ENCODE measurements at places on chromosomes 12 and 14. TPM values are rescaled to one million over a fixed set of nuclear protein-coding genes. Genes with fewer than 3 reads are reported as not detected.

DNA sequence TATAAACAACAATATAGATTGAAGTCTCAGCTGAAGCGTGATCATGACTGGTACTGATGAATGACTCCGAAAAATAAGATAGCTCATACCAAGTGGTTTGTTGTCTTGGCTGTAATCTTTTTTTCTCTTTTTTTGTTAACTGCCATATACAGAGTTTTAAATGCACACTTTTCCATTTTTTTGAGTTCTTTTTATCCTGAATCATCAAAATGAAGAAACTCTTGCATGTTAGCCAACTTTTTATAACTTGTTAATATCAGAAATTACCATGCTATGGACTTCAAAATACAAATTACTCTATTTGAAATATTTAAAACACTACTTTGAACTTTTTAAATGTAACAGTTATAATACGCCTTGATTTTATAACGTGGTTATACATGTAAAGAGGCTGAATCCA, 10.1 kb upstream of the KCNMB4 start:
- no peaks in the 10 kb centered on the region for H3K27me3 ChIP-seq
- no peak for DNase-seq
- H3K36me3 ChIP-seq: peaks cover 18% of the 10 kb centered on the region
- no peaks in the 10 kb centered on the region for H3K4me1 ChIP-seq
- no peak overlapping the region for H3K4me3 ChIP-seq
- H3K27ac ChIP-seq: no peak overlapping the region

GRCh38 chr14:55568618-55569017, 11.4 kb upstream of the KTN1 start:
- H3K4me3 ChIP-seq: no peak overlapping the region
- no peak overlapping the region for H3K27ac ChIP-seq
- H3K27me3 ChIP-seq: no peaks in the 10 kb centered on the region
- no peaks in the 10 kb centered on the region for H3K4me1 ChIP-seq

GRCh38 chr12:57993030-57993429, 51.7 kb downstream of the ATP23 start:
- H3K4me1 ChIP-seq: no peaks in the 10 kb centered on the region
- no peak for DNase-seq
- H3K27ac ChIP-seq: no peak overlapping the region

- peaks cover 39% of the 10 kb centered on the region for H3K36me3 ChIP-seq
- H3K27ac ChIP-seq: peak overlapping the region; percentile 14
- H3K4me3 ChIP-seq: no peak overlapping the region
- DNase-seq: peak; percentile 85
- peaks cover 7% of the 10 kb centered on the region for H3K4me1 ChIP-seq
- H3K27me3 ChIP-seq: no peaks in the 10 kb centered on the region
Observed at GRCh38 chr12:124396544-124397398, 101.9 kb downstream of the RFLNA start.

GRCh38 chr12:69108037-69108436, 131.3 kb upstream of the CPSF6 start:
- no peak for DNase-seq
- H3K27ac ChIP-seq: no peak overlapping the region
- no peaks in the 10 kb centered on the region for H3K4me1 ChIP-seq
- H3K4me3 ChIP-seq: no peak overlapping the region
- no peaks in the 10 kb centered on the region for H3K27me3 ChIP-seq
- no peaks in the 10 kb centered on the region for H3K36me3 ChIP-seq

DNA sequence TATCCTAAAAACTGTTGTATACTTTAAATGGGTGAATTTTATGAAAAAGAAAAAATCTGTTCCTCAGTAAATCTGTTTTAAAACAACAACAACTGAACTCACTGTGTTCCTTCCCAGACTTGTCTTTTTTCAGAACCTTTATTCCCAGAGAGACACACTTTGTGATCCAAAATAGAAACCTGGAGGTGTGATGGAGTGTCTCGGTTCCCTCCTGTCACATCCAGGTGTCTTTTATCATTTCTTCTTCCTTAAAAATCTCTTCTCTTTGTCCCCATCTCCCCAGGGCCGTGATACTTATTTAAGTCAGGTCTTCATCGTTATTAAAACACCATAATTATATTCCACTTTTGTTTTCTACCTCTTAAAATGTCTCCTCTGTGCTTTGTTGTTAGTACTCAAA, 76.2 kb upstream of the EVL start:
- H3K27me3 ChIP-seq: no peaks in the 10 kb centered on the region
- H3K27ac ChIP-seq: no peak overlapping the region
- H3K4me1 ChIP-seq: no peaks in the 10 kb centered on the region
- no peak overlapping the region for H3K4me3 ChIP-seq

DNA sequence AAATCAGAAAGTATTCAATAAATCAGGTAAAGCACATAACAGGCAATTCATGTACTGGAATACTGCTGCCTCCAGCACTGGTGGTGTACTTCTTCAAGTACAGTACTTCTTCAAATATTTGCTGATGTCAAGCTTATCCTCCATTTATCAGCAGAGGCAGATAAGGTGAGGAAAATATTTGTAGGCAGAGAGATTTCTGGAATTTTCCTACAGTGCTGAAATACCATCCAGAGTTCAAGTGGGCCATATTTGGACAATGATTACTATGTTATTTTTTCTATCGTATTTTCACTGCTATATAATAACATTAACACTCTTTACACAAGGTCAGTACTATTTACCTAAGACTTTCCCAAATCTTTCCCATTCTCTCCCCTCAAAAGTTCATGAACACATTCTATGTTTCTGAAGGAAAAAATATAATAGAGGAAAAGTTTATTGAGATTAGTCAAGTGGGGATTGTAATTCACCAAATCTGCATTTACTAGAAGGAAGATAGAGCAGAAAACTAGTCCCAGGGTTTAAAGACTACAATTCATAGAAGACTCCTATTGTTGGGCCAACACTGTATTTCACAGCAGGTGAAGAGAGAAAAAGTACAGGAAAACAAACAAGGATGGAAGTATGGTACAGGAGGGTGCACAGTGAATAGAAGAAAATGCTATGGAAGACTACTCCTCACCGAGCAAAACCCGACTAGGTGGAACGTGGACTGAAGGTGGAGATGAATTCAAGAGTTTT, 141.1 kb downstream of the PAWR start:
- no peak overlapping the region for H3K4me3 ChIP-seq
- no peaks in the 10 kb centered on the region for H3K27me3 ChIP-seq
- H3K36me3 ChIP-seq: no peaks in the 10 kb centered on the region
- no peak overlapping the region for H3K27ac ChIP-seq
- DNase-seq: no peak

DNA sequence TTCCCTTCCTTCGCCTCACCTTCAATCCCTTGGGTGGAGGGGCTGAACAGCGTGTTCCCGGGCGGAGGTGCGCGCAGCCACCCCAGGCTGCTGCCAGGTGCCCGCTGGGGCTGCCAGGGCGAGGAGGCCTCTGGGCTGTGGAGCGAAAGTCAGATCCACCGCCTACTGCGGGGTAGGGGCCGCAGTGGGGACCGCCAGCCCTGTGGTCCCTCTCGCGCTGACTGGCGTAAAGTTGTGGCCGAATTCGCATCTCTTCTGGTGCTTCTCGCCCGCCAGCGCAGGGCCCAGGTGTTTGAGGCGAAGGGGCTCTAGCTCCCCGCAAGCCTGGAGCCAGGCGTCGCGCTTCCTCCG, 6.9 kb upstream of the HOXC4 start:
- no peaks in the 10 kb centered on the region for H3K4me1 ChIP-seq
- no peaks in the 10 kb centered on the region for H3K36me3 ChIP-seq
- no peaks in the 10 kb centered on the region for H3K27me3 ChIP-seq
- DNase-seq: no peak

GRCh38 chr12:120110550-120111501, 5.7 kb downstream of the RAB35 start:
- DNase-seq: no peak
- H3K4me1 ChIP-seq: peaks cover 40% of the 10 kb centered on the region
- H3K36me3 ChIP-seq: no peaks in the 10 kb centered on the region
- peak overlapping the region; percentile 39 for H3K27ac ChIP-seq

DNA sequence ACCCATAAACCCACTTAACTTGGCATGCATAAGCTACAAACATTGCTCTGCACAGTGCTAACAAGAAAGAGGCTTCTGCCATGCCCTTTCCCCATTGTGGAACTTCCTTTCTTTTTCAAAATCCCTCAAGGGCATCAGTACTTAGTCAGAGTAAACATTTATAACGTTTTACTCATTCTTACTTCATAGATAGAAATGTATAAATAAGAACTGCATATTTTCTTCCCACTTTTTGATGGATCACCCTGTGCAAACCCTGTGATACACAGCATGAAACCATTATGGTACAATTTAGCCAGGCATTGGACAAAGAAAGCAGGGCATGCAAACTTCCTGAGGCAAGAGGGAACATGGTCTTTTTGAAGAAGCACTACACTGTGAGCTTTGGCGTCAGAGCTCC, 113.8 kb upstream of the FOXG1 start:
- DNase-seq: no peak
- H3K4me1 ChIP-seq: no peaks in the 10 kb centered on the region
- no peak overlapping the region for H3K4me3 ChIP-seq
- no peak overlapping the region for H3K27ac ChIP-seq

DNA sequence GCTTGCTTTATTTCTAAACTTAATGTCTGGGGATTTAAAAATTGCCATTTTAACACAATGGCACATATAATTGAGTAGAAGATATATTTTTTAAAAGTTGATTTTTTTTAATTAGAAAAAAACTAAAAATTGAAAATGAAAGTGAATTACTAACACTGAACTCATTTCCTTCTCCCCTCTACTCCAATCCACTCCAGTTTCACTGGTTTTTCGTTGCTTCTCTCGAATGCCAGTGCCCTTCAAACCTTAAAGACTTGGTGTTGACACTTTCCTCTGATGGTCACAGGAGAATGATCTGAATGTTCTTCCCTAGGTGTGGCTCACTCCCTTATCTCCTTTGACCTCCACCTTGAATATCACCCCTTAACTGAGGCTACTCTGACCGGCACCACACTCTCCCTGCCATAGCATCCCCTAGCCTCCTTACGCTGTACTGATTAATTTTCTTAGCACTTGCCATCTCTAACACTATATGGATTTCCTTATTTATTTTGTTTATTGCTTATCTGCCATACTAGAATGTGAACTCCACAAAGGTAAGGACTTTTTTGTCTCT, 107.1 kb downstream of the LIN7A start:
- no peak overlapping the region for H3K4me3 ChIP-seq
- H3K27ac ChIP-seq: no peak overlapping the region
- DNase-seq: no peak
- H3K27me3 ChIP-seq: no peaks in the 10 kb centered on the region
- no peaks in the 10 kb centered on the region for H3K4me1 ChIP-seq

DNA sequence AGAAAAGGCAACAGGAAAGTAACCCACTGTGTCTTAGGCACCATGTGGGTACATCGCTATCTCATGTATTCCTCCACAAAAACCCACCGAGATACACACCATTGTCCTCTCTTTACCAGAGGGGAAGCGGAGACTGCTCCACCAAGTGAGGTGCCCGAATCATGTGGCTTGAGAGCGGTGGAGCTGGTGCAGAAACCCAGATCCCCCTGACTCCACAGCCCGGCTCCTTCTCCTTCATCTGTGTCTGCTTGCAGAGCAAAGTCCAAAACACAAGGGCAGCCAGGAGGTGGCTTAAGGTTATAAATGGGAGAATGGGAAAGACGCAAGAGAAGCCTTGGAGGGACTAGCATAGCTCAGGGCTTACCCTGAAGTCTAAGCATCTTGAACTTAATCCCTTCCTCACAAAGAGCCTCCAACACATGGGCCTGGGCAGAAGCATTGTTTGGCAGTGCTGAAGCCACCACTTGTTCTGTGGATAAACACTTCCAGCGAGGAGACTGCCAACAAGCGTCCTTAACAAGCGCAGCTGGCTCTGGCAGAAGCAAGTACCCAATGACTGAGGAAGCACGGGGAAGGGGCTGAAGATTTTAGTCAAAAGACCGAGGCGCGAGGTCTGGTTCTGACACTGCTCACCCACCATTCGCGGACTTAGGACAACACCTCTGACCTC, 83.0 kb downstream of the TTC7B start:
- no peak overlapping the region for H3K4me3 ChIP-seq
- no peaks in the 10 kb centered on the region for H3K4me1 ChIP-seq
- no peak overlapping the region for H3K27ac ChIP-seq
- DNase-seq: no peak

- no peaks in the 10 kb centered on the region for H3K27me3 ChIP-seq
- no peaks in the 10 kb centered on the region for H3K36me3 ChIP-seq
- no peak overlapping the region for H3K27ac ChIP-seq
- H3K4me3 ChIP-seq: no peak overlapping the region
Observed at GRCh38 chr12:118035190-118036041, 18.9 kb downstream of the RFC5 start.

DNA sequence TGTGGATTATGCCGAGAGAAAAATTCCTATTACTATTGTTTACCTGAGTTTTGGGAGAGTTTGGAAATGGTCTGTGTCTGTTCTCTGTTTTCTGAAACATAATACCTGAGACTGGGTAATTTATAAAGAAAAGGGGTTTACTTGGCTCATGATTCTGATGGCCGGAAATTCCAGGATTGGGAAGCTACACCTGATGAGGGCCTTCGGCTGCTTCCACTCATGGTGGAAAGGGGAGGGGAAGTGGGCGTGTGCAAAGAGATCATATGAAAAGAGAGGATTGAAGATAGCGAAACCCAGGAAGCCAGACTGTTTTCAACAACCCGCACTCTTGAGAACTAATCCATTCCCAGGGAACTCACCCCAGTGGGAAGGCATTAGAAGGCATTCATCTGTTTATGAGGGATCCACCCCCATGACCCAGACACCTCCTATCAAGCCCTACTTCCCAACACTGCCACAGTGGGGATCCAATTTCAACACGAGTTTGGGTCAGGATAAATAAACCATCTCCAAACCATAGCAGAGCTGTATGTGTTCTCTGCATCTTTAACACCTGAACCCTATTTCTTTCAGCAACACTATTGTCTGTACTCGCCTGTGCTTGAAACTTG, 51.1 kb downstream of the APAF1 start:
- no peaks in the 10 kb centered on the region for H3K36me3 ChIP-seq
- no peak overlapping the region for H3K27ac ChIP-seq
- DNase-seq: no peak
- no peak overlapping the region for H3K4me3 ChIP-seq
- no peaks in the 10 kb centered on the region for H3K4me1 ChIP-seq

- no peaks in the 10 kb centered on the region for H3K27me3 ChIP-seq
- H3K27ac ChIP-seq: no peak overlapping the region
- H3K4me3 ChIP-seq: no peak overlapping the region
- no peaks in the 10 kb centered on the region for H3K36me3 ChIP-seq
- no peaks in the 10 kb centered on the region for H3K4me1 ChIP-seq
- no peak for DNase-seq
Observed at GRCh38 chr14:56585461-56586084, 6.0 kb downstream of the TMEM260 start.

DNA sequence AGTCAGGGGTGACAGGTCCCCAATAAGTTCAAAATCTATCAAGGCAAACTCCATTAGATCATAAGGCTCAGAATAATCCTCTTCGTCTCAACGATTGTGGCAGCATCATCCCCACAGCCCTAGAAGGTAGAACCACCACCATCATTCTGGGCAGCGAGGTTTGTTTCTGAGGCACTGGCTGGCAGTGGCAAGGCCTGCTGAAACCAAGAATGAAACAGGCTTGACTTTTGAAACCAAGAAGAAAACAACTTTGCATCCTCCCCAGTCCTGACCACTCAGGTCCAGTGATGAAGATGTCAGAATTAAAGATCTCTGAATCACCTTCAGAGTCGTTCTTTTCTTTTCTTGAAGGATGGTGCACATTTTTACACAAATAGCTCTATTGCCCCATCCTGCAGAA, 152.6 kb upstream of the SYT1 start:
- no peak overlapping the region for H3K27ac ChIP-seq
- H3K4me3 ChIP-seq: no peak overlapping the region
- no peaks in the 10 kb centered on the region for H3K27me3 ChIP-seq

GRCh38 chr12:116483959-116484750, 75.0 kb upstream of the MAP1LC3B2 start:
- no peak overlapping the region for H3K4me3 ChIP-seq
- no peaks in the 10 kb centered on the region for H3K36me3 ChIP-seq
- no peak for DNase-seq
- H3K27me3 ChIP-seq: no peaks in the 10 kb centered on the region
- no peak overlapping the region for H3K27ac ChIP-seq
- no peaks in the 10 kb centered on the region for H3K4me1 ChIP-seq

Gene ACOT6
- not detected for total RNA-seq

Gene HOXC9
- total RNA-seq: not detected

Gene TPPP2
- total RNA-seq: not detected

All from Peyer's patch (tissue), 4 donors.